Endothelial cell of umbilical vein (primary cell): ENCODE measurements at places on chromosomes 11 and 22. TPM values are rescaled to one million over a fixed set of nuclear protein-coding genes. Genes with fewer than 3 reads are reported as not detected.

The BTBD18 gene
- total RNA-seq = not detected in 2 replicates

- DNase-seq = no peak
Observed at GRCh38 chr22:19693981-19694670, 20.2 kb upstream of the SEPTIN5 start.

- DNase-seq = no peak
Observed at GRCh38 chr11:20669820-20670684, 666 bp downstream of the NELL1 start.

DNA sequence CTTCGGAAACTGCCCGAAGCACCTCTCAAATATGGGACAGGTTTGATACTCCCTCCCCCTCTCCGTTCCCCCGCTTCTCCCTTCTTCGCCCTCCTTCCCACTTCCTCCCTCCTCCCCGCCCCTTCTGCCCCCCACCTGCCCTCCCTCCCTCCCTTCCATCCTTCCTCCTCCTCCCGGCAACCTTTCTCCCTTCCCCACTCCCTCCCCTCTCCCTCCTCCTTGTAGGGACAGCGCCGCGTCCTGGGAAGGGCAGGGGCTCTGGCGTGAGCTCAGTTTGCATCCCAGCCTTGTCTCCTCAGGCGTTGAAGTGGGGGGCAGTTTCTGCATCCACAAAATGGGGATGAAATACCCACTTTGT is 6.1 kb upstream of the NFAM1 start:
- no peak for DNase-seq
